Left cardiac atrium (tissue), 4 donors: ENCODE measurements at places on chromosomes 4 and X. TPM values are rescaled to one million over a fixed set of nuclear protein-coding genes. Genes with fewer than 3 reads are reported as not detected.

- DNase-seq, result no peak
Observed at GRCh38 chr4:140150636-140150885, 3.4 kb downstream of the MAML3 start.

Gene ESX1
- total RNA-seq, result not detected

Gene SRP72
- total RNA-seq, result 56.7 TPM

DNA sequence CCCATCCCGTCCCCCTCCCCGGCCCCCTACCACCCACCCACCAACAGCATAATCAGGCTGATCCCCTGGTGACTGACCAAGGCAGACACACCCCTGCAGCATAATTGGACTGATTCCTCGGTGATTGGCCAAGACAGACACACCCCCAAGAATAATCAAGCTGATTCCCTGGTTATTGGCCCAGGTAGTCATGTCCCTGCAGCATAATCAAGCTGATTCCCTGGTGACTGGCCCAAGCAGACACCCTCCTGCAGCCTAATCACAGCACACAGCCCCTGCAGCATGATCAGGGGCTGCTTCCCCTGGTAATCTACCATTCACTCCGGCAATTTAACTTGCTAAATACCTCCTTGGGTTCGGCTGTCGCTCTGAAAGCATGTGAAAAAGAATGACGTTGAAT is 47.5 kb upstream of the STS start:
- no peak for DNase-seq

Gene RAB9B
- 21.4 TPM for total RNA-seq

DNA sequence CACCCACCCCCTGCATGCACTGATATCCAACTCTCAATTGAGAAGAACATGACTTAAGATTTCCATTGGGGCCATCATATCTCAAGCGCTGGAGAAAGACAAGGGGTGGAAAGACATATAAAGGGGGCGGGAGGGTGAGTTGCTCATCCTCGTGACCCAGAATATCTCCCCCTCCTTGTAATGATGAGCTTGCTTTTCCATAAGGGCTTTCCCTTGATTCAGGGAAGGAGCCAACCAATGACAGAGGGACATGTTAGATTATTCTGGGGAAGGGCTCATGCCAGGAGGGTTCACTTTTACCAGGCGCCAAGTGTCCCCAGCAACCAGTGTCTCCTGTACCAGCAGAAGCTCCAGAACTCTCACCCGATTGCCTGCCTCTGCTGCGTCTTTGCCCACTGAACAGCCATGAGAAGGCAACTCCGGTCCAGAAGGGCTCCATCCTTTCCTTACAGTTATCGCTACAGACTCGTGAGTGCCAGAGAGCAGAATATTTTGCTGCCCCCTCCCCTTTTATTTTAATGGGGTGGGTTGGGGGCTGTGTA is at the start of gene ATP1B4:
TSS of gene ATP1B4 (plus strand) at position 326 of the 542 bp plus-strand sequence. CDS start at position 406, 80 bp downstream.
- no peak for DNase-seq

Gene ZNF718
- 7.1 TPM for total RNA-seq

DNA sequence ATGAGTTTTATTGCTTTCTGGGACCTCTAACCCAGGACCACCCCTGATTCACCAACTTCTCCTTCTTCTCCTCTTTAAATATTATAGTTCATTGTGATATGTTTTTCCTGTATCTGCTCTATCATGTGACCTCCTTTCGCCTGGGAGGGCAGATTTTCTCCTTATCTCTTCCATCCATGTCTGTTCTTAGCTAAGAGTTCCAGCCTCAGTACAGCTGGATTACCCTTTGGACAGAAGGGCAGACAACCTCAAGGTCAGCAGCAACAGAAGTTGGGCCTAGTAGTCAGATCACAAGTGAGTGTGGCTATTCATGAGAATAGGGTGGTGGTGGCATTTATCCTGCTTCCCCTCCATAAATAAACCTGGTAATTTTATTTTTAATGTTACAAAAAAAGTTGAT is 5.7 kb upstream of the XK start:
- no peak for DNase-seq
